ENCODE measurements at places on chromosomes 12 and 14.

- DNase-seq, result no peak
Observed at GRCh38 chr14:44979273-44979672, 17.3 kb downstream of the TOGARAM1 start.

- DNase-seq, result no peak
Observed at GRCh38 chr12:123998344-123998990, 25.5 kb downstream of the ZNF664 start.

DNA sequence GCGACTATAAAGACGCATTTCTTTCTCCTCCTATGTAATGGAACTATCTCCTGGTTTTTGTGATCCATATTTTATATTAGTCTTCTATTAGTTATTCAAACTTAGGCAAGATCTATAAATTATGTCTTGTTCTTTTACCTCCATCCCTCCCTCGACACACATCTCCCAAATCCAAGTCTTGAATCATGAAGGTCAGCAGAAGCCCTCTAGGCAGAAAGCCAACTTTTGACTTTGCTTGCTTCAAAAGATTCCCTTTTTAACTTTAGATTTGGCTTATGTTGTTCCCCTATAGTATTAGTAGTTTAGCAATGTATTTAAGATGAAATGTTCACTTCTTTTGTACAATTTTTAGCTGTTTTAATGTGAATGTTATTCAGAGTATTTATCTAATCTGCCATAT lies 689.8 kb downstream of the SLC6A15 start:
- DNase-seq, result no peak

DNA sequence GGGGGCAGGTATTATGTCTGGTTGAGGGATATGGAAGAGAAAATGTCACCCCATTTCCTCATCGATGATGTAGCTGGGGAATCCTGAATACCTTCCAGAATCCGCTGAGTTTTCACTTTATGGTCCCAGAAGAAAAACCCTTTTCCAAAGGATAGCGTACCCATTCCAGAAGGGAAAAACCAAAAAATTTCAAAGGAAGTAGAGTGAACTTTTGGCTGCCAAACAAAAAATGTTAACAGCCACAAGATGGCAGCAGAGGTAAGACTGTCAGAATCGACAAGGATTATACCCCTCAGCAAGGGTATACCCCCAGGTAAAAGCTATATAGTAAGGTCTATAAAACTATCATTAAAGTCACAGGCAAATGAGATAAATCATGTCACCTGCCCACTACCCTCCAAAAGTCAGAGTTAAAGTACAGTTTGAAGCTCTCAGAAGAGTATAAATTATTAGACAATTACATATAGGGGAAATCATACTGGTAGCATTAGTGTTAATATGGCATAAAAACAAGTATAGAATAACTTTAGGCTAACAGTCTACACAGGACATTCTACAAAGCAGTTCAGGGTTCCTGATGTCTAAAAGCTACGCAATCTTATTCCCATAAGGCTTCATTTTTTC lies 18.0 kb downstream of the ACIN1 start:
- DNase-seq, result peak; percentile 59

GRCh38 chr12:57477710-57478681 lies 1.7 kb downstream of the ARHGAP9 start:
- DNase-seq, result peak; percentile 88

GRCh38 chr12:28512876-28513275 lies 322.6 kb downstream of the CCDC91 start:
- no peak for DNase-seq

DNA sequence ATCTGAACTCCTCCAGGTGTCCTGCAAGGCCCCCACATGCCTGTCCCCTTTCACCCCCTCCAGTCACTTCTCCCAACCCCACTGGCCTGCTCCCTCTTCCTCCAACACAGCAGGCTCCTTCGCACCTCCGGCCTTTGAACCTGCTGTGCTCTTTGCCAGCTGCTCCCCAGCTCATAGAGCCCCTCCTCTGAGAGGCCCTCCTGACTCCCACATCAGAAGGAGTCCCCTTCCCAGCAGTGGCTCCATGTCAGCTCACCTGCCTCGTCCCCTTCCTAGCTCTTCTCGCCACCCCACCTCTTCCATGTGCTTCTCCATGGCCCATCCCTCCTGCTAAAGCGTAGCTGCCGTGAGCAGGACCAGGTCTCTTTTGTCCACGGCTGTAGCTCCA lies 22.1 kb downstream of the SCARB1 start:
- DNase-seq, result no peak

GRCh38 chr12:116534311-116535121 lies 24.7 kb upstream of the MAP1LC3B2 start:
- no peak for DNase-seq

- no peak for DNase-seq
Observed at GRCh38 chr12:95435355-95435754, 38.6 kb upstream of the METAP2 start.

DNA sequence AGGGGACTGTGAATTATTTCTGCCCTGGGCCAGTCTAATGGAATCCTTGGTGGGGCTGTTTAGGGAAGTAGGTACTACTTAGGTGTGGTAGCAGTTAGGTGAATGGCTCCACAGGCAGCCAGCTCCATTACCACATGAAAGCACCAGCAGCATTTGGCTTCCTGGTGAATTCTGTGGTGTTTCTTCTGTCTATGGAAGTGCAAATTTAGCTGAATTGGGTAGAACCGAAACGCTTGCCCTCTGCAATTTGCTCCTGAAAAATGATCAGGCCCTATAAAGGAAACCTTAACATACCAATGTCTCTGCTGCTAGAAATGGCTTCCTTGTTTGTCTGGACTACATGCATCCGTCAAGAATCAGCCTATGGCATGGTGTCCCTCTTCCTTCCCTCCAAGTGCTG lies 16.4 kb downstream of the FLRT2 start:
- DNase-seq, result no peak

- no peak for DNase-seq
Observed at GRCh38 chr12:99383258-99383657, 264.3 kb upstream of the GARIN6 start.

GRCh38 chr12:76028571-76029277 lies 2.9 kb downstream of the PHLDA1 start:
- no peak for DNase-seq

DNA sequence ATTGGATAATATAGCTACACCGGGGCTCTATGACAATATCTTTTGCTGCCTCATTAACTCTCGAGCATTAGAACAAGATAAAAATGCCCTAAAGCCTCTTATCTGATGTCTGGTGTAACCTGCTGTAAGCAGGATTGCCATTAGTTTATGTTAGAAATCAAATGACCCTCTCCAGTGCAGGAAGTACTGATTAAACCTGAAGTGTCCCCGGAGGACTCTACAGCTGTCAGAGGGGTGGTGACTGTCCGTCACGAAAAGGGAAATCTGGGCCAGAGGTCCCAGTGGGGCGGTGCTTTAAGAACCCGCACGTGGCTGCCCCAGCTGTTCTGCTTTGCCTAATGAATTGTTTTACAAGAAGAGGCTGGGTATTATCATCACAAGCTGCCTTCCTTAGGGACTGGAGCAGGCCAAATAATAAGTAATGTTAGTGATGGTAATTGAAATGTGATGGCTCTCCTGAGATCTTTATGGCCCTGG lies 55.7 kb downstream of the LIN52 start:
- DNase-seq, result peak; percentile 27

GRCh38 chr14:95998656-95999055 lies 40.5 kb upstream of the C14orf132 start:
- no peak for DNase-seq

- peak; percentile 95 for DNase-seq
Observed at GRCh38 chr14:67599698-67600561, at the start of gene PIGH. Gene PIGH (minus strand): TSS chr14:67600268. CDS start chr14:67600203, 65 bp downstream.

GRCh38 chr12:5451251-5451650 lies 19.3 kb downstream of the NTF3 start:
- DNase-seq, result no peak

DNA sequence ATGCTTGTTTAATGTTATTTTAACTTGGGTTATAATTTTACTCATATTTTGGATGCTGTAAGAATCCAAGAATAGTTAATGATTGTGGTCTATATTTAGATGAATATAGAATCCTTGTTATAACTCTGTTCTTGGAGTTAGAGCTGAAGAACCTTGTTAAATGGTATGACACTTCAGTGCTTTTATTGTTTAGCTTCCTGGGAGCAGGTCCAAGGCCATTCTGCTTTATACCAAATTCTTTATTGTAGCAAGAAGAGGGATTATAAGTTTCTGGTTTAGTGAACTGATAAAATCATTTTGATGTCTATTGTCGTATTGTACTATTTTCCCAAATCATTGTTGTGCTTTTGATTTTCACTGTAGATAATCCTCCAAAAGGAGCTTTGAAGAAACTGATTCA lies 69.4 kb downstream of the MIA2 start:
- no peak for DNase-seq

DNA sequence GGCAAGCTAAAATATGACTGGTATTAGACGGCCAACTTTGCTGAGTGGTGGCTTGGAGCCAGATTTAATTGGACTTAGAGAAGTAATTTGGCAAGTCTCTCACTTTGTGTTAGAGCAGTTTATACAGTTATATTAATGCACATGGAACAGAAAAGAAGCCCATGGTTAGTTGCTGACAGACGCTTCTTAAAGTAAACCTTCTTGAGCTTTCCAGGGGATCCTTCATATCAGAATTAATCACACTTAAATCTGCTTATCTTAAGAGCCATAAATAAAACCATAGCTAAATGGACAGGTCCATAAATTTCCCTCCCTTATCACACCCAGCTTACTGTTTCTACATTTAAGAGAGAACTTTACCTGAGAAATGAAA lies 9.6 kb downstream of the GSG1 start:
- peak; percentile 27 for DNase-seq

DNA sequence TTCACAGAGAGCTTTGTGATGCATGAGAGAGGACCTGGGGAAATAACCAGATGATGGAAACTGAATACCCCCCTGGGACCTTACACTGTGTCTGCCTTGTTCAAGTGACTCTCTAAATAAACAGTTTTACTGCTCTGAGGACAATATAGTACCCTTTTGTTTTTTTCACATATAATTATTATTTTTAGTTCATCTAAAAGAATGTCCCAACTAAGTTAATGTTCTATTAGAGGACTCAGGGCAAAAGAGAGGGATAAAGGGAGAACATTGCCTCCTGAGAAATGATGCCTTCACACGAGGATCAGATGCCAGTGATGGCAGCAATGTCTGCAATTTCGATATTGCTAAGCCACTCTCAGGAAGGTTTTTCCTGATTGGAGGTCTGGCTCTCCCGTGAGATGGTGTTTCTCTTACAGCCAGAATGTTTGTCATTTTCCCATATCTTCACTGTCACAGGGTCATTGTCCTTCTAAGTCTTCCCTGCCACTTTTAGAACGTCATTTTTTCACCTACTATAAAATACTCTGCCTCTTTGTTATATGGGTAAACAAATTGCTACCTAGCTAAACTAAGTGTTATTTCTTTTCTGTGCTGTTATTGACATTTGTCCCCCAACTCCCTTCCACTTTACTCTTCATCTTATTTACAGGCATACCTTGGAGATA lies 201.6 kb downstream of the RAD51B start:
- no peak for DNase-seq

DNA sequence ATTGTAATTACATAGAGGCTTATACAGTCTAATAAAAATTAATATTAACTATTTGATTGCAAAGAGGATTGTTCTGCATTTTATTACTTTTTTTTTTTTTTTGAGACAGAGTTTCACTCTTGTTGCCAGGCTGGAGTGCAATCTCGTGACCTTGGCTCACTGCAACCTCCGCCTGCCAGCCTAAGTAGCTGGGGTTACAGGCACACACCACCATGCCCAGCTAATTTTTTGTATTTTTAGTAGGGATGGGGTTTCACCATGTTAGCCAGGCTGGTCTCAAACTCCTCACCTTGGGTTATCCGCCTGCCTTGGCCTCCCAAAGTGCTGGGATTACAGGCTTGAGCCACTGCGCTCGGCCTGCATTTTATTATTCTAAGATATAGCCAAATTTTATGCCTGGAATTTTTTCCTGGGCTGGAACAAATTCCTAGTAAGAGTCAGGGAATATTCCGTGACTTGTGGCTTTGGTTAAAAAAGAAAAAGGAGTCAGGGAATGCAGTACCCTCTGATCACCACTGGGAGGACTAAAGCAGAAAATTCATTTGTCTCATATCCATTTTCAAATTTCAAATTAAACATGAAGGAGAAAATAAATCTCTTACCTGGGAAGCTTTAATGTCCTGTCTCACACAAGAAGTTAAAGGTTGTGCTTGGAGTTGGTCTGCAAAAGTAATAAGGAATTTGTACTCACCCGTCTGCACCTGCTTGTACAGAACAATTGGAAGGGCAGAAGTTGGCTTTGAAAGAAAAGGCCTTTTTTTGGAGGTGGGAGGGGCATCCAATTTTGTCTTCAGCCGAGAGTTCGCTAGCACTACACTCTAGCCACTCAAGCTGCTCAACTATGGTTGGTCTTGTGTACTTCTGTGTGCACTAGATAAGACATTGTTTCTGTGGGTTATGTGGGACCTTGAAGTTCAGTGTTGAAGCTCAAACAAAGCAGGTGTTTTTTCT lies 8.7 kb downstream of the MARK3 start:
- no peak for DNase-seq

- no peak for DNase-seq
Observed at GRCh38 chr14:31239741-31240140, 32.1 kb upstream of the HECTD1 start.

DNA sequence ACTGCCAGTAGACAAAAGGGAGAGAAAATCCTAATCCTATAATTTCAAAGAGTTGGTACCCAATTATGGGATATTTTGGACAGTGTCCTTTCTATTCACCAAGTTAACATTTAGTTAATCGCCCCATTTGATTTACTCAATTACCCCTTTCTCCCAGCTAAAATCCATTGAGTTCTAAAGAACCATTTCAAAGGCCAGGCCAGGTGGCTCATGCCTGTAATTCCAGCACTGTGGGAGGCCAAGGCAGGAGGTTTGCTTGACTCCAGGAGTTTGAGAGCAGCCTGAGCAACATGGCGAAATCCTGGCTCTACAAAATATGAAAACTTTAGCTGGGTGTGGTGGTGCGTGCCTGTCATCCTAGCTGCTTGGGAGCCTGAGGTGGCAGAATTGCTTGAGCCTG lies 5.5 kb upstream of the GPR19 start:
- no peak for DNase-seq

DNA sequence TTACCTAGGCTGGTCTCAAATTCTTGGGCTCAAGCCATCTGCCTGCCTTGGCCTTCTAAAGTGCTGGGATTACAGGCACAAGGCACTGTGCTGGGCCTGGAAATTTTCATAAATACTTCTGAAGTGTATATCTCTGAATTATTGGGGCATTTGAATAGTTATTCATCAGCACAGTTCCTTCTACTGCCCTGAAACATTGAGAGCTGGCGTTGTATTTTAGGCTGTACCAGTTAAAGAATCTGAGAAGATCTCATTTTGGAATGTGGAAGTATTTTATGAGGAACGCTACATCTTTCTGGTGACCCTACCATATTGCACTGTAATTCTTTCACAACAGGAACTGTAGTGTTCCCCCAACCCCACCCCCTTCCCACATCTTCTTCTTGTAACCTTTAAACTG lies 349.0 kb upstream of the RGS6 start:
- peak; percentile 69 for DNase-seq

- DNase-seq, result no peak
Observed at GRCh38 chr12:2163177-2163941, 110.6 kb downstream of the CACNA1C start.
